Neuronal stem cell (in vitro differentiated cells): ENCODE measurements at places on chromosomes 16 and 17.
A peak's percentile ranks its signal among the peaks of the same experiment; 100 is the strongest.

GRCh38 chr17:8041249-8041928 lies 2.5 kb downstream of the ALOX15B start:
- peak; percentile 38 for DNase-seq

DNA sequence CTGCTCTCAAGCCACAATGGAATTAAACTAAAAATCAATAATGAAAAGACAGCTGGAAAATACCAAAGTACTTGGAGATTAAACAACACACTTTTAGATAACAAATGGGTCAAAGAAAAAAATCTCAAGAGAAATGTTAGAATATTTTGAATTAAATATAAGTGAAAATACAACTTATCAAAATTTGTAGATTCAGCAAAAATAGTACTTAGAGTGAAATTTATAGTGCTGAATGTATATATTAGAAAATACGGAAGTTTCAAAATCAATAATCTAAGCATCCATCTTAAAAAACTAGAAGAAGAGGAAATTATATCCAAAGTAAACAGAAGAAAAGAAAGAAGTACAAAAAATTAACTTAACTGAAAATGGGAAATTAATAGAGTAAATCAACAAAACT lies 179.2 kb upstream of the CDH11 start:
- DNase-seq: no peak

DNA sequence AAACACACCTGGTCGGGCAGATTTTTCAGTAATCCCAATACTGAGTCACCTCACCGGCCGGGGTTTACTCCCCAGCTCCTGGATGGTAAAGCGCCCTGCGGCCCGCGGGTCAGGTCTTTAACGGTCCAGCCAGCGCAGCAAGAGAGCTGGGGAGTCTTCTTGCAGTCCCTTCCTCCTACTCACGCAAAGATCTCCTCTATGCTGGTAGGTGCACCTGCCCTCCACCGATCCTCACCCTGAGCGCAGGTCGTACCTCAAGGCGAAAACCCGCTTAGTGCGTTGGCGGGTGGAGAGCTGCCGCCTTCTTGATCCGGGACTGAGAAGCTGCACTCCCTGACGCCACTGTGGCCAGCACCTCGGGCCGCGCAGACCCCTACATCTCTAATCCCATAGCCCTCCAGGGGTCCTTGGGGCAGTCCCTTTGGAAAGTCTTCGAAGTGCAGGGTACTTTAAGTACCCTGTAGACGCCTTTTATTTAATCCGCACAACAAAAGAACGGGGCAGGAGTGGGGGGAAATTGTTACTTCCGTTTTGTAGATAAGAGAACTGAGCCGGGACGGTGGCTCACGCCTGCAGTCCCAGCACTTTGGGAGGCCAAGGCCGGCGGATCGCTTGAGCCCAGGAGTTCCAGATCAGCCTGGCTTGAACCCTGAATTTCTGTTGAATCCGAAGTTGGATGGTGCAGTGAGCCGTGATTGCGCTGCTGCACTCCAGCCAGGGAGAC lies 10.4 kb upstream of the HOXB13 start:
- DNase-seq: no peak

GRCh38 chr17:40909755-40910154 lies 24.7 kb upstream of the KRT20 start:
- no peak for DNase-seq

DNA sequence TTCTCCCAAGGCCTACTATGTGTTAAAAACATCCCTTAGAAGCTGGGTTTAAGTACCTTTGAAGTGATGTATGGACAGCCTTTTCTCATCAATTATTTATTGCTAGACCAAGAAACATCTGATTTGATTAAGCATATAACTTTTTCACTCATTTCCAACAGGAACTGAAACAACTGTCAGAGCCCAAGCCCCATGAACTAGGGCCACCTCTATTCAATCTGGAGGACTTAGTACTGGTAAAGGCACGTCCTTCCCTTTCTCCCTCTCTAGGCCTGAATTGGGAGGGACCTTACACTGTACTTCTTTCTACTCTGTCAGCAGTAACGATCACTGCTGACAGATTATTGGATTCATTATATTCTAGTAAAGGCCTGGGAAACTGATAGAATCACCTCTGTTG lies 612.0 kb upstream of the CDH8 start:
- no peak for DNase-seq

GRCh38 chr17:62791235-62791734 lies 16.8 kb downstream of the MARCHF10 start:
- DNase-seq: no peak

DNA sequence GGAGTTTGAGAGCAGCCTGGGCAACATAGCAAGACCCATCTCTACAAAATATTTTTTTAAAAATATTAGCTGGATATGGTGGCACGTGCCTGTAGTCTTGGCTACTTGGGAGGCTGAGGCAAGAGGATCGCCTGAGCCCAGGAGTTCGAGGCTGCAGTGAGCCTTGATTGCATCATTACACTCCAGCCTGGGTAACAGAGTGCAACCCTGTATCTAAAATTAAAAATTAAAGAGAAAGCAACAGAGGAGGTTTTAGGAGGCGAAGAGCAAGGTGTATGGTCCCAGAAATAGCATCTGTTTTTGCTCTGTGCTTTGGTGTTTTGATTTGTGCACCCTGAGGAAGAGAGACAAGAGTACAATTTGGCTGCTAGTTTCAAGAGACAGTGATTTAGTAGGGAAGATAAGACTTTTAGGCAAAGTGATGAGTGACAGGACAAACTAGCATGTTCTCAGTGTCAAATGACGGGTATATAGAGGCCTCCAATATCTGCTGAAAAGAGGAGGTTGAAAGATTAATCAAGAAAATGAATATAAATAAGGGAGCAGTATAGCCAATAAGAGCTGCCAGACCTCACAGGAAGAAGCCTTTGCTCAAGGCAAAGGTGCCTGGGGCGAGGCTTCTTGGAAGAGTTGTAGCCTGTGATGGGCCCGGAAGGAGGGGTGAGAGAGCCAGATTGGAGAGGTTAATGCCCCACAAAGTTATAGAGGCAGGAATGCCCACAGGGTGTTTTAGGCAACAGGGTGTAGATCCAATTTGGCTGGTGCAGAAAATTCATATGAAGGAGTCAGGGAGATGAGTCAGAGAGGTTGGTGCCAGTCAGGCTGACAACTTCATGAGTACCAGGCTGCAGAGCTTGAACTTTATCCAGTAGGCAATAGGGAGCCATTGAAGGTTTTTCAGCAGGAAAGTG lies 11.4 kb downstream of the HLF start:
- DNase-seq: no peak

- DNase-seq: no peak
Observed at GRCh38 chr16:88325976-88326375, 56.8 kb upstream of the ZNF469 start.

DNA sequence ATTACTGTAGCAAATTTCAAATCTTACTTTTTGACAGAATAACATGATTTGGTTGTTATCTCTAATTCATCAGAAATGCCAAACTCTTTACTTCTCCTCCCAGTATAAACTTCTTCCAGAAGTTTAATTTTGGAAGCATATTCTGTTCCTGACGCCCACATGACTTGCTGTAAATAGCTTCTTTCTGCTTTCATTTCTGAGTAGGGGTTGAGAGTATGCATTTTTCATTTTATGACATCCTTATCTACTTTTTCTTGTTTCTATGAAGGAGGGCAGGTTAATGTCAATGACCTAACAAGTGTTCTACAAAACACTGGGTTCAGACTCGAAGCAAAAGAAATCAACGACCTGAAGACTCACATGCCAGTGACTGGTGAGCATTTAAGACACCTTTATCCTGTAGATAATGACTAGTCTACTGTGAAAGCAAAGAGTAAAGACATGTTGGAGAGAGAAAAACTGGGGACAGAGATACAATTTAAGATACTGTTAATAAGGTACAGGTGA lies 36.5 kb upstream of the EFCAB3 start:
- no peak for DNase-seq

DNA sequence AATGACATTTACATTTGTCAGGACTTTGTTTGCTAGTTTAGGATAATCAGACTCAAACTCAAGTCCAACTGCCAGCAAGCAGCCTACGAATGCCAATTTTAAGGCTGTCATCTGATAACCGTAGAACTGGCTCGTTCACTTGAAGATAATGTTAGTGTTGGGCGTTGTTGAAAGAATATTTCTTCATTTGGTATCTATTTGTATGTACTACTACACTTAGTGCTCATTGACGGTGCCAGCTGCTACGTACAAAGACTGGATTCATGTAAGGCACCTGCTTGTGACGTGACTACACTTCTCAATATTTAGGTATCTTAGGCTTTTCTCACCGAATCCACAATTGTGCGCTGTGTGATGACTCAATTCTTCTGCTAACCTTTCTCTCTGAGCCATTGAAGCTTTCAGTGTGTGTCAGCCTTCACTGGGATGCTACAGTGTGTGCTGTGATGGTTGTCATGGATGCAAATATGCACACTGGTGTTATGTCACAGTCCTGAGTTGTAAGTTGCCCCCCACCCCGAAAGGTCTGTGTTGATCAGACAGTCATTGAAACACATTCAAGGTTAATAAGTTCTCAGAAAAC lies 5.7 kb downstream of the ATP2C2 start:
- DNase-seq: no peak

- DNase-seq: peak; percentile 62
Observed at GRCh38 chr17:60036796-60037677, 41.7 kb downstream of the HEATR6 start.

DNA sequence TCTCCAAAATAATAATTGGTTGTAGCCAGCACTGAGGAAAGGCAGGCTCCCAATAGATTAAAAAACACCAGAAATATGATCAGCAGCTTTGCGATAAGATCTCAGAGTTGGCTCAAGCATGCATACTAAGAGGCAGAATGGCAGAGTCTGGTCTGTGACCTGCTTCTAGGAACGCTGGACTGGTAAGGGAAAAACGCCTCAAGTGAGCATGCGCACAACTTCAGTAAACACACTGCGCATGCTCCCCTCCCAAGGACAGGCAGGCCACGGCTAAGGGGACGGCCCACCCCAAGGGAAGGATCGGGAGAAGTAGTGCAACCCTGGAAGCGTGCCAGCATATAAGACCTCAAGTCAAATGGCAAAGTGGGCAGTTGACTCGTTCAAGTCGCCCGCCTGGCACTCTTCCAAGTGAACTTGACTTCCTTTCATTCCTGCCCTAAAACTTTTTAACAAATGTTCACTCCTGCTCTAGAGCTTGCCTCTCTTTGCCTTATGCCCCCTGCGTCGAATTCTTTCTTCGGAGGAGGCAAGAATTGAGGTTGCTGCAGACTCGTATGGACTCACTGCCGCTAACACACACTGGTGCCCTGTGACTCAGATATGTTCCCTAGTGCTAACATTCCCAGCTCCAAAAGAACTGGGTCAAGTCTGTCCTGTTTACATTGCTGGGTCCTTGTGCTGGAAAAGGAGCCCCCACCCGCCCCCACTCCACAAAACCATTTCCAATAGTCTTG lies 22.4 kb upstream of the PRM1 start:
- DNase-seq: no peak

GRCh38 chr17:670286-670685 lies 44.4 kb downstream of the VPS53 start:
- DNase-seq: no peak

DNA sequence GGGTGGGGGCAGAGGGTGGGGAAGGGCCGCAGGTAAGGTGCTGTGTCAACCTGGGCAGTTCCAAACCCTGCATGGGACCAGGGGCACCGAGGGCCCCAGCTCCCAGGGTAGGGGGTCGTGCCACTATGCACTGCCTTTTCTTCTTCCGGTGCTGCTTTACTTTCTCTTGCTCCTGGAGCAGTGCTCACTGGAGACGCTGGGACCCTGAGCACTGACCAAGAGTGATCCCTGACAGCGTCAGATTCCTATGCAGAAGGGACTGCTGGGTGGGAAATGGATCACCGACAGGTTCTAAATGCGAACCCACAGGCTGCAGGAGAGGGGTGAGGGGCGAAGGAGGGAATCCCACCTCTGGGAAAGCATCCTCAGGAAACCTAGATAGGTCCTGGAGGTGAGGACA lies 470.1 kb downstream of the SOX9 start:
- DNase-seq: no peak

- no peak for DNase-seq
Observed at GRCh38 chr17:74607221-74607620, 15.1 kb upstream of the CD300LD start.

DNA sequence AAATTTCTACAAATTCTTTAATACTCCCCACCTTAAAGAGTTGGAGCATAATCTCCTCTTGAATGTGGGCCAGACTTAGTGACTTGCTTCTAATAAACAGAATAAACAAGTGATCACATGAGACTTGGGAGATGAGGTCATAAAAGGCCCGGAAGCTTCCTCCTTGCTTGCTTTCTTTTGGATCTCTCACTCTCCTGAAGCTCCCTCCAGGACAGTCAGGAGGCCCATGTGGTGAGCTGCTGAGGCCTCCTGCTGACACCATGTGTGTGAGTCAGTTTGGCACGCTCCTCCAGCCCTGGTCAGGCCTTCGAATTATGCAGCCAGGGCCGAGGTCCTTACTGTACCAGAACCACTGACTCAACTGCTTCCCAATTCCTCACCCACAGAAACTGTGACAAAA lies 53.2 kb downstream of the NDEL1 start:
- no peak for DNase-seq

DNA sequence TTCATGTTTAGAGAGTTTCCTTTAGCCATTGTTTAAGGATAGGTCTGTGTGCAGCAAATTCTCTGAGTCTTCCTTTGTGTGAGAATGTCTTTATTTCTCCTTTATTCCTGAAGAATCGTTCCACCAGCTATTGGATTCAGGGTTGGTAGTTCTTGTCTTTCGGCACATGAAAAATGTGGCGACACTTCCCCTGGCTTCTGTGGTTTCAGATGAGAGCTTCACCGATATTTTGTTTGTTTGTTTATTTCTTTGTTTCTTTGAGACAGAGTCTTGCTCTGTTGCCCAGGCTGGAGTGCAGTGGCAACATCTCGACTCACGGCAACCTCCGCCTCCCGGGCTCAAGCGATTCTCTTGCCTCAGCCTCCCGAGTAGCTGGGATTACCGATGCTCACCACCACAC lies 18.6 kb downstream of the MPO start:
- DNase-seq: no peak

- DNase-seq: no peak
Observed at GRCh38 chr17:78088529-78088928, 40.0 kb downstream of the TMC6 start.

DNA sequence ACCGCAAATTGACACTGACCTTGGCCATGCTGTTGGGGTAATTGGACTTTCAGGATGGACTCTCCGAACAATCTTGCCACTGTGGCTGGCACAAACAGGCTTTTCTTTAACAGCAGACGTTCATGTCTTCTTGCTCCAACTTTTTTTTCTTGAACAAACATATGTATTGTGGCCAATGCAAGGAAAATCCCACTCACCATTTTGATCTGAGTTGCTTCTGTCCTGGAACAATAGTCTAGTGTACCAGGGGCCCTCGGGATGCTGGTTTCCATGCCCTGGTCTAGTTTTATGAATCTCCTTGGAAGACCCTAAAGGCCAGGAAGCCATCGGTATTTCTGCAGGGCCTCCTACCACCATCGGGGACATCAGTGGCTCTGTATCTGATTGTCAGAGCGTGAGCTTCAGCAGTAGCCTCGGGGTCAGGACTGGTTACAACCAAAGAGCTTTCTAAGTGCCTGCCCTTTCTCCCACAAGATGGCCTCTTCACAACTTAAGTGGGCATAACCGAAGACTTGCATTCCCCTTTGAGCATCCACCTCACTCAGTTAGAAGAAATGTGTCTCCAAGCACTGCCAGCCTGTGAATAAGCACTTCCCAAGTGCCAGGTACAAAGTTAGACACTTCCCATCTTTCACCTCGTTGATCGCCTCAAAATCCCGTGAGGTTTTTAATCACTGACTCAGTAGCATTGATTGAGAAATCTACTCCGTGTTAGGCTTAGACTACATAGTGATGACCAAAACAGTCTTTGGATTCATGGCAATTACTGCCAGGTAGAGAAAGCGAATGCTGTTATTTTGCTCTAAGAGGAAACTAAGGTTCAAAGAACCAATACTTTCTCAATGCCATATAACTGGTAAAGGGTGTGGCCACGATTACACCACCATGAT lies 87.0 kb upstream of the TBX2 start:
- no peak for DNase-seq
